ENCODE measurements at places on chromosomes 5 and 9. TPM values are rescaled to one million over a fixed set of nuclear protein-coding genes. Genes with fewer than 3 reads are reported as not detected.

SLC34A3 gene
- not detected for total RNA-seq

QRFP gene
- total RNA-seq, result not detected

NEURL1B gene
- 13.8 TPM for total RNA-seq

TAF11L5 gene
- total RNA-seq, result not detected

PCDHAC1 gene
- 0.09 TPM for total RNA-seq

OBP2B gene
- not detected for total RNA-seq

LCN15 gene
- total RNA-seq, result not detected

CCL21 gene
- total RNA-seq, result not detected

STK32A gene
- total RNA-seq, result not detected

DDX4 gene
- total RNA-seq, result not detected

- no peak for DNase-seq
Measured at GRCh38 chr9:98880311-98881015, 63.2 kb upstream of the COL15A1 start.

DNA sequence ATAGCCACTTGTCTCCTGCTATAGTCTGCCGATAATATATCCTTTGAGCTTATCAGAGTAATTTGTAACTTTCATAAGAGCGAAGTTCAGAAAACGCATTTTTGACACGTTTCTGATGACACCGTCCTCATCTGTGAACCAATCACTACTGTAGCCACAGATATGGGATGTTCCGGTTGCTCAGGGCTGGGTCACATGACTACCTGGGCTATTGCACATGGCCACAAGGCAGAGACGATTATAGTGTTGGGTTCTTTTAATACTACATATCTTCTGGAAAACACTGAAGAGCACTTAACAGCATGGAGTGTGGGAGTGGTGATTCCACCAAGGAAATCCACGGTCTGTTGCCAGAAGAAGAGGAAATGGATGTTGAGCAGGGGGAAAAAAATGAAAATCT lies 115.0 kb upstream of the ADRA1B start:
- no peak for DNase-seq

- no peak for DNase-seq
Measured at GRCh38 chr9:26520141-26520540, 372.5 kb downstream of the CAAP1 start.

GRCh38 chr9:3980212-3980611 lies 319.7 kb downstream of the GLIS3 start:
- DNase-seq, result no peak

- no peak for DNase-seq
Measured at GRCh38 chr5:128237000-128237399, 153.4 kb downstream of the SLC12A2 start.

DNA sequence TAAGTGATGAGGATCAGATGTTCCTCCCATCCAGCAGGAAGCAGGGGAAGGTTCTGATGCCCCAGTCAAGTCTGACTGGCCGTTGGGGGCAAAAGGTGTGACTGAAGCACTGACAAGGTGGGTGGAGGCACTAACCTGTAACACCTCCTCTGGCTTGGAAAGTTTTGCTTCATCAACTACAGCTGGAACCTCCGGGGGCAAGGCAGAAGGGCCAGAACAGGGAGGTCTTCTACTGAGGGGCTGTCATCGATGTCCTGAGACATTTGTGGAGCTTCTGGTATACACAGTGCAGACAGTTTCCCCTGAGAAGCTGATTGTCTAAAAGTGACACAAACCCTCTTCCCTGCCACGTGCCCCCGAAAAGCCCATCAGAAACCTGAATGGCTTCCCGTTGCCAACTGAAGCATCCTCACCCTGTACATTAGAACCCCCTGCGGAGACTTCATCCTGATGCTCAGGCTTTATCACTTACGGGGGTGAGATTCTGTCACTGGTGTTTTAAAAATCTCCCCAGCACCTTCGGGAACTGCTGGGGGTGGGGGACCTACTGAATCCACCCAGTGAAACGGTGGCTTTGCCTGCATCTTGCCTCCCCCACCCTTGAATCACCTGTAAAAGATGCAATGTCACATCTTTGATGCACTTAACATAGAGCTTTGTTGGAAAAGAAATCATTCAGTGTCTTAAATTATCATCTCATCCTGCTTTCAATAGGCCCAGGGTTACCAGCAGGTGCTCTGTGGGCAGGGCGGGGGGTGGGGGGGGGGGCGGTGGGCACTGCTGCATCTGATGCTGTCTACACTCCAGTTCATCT lies 24.6 kb downstream of the TRAF1 start:
- DNase-seq, result no peak

DNA sequence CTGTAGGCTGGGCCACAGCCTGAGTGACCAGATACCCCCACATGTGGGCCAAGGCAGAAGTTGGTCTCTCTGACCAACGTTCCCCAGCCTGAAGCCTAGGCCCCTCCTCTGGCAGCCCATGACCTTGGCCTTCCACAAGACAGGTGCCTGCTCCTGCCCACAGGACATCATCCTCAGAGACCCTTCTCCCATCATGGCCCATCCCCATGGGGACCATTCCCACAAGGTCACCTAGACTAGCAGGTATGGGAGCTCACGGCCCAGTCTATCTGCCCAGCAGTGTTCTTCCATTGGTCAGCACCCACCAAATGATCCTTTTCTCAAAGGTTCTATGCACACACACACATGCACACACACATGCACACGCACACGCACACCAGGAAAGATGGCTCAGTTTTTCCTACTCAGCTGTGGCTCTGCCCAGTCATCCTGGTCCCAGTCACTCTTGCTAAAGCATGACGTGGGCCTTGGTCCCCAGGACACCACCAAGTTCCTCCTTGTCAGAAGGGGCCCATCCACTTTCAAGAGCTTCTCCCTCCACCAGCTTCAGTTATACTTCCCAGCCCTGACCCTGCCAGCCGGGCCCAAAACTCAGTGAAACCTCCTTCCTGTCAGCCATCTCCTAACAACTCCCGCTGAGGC lies 65.4 kb downstream of the PAX5 start:
- no peak for DNase-seq

DNA sequence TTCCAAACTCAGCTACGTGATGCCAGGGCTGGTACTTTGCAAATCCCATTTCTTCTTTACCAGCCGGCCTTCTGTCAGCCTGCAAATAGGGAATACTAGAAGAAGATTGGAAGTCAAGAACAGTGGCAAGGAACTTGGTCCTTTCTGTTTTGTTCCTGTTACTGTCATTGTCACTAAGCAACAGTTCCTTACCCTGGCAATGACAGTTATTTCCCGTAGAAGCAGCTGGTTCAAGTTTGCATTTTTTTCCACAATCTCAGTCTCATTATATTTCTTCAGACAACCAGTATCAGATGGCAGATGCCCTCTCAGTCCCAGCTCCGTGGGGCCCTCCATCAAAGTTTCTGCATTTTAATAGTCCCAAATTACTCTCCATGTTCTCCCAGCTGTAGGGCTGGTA lies 9.1 kb upstream of the C1QTNF2 start:
- DNase-seq, result no peak

DNA sequence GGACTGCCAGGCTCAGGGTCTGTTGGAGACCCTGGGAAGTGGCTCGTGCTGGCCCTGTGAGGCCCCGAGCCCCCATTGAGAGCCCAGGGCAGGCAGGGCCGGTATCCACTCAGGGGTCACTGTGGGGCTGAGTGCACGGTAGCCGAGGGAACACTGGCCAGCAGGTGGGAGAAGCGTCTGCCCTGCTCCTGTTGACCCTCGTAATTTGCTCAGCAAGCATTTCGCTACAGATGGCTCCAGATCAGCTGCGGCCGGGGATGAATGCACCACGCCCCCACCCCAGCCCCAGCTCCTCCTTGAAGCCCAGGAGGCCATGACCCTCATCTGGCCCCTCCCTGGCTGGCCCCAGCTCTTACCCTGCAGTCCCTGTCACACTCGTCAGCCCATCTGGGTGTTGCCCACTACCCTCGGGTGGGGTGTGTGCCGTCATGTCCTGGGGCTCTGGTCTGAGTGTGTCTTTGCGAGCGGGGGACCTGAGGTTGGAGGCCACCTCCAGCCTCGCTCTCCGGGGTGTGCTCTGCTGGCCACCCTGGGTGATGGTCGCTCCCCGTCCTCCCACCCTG lies 6.1 kb upstream of the NRARP start:
- DNase-seq, result no peak

GRCh38 chr5:156991714-156992113 lies 28.7 kb upstream of the TIMD4 start:
- peak; percentile 94 for DNase-seq

DNA sequence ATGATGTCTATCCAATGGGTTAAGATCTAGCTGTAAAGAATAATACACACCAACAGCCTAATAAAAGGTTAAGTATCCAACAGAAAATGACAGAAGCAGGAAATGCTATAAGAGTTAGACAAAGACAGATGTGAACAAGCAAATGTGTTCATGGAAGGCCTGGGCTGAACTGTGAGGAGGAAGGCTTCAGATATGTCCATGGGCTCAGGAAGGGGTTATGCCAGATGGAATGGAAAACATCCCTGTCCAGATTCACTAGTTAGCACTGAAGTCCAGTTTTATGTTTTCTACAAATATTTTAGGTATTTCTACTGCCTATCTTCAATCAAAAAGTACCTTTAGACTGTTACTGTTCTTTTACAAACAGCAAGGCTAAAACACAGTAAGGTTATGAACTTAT lies 27.1 kb downstream of the ERAP1 start:
- DNase-seq, result no peak

DNA sequence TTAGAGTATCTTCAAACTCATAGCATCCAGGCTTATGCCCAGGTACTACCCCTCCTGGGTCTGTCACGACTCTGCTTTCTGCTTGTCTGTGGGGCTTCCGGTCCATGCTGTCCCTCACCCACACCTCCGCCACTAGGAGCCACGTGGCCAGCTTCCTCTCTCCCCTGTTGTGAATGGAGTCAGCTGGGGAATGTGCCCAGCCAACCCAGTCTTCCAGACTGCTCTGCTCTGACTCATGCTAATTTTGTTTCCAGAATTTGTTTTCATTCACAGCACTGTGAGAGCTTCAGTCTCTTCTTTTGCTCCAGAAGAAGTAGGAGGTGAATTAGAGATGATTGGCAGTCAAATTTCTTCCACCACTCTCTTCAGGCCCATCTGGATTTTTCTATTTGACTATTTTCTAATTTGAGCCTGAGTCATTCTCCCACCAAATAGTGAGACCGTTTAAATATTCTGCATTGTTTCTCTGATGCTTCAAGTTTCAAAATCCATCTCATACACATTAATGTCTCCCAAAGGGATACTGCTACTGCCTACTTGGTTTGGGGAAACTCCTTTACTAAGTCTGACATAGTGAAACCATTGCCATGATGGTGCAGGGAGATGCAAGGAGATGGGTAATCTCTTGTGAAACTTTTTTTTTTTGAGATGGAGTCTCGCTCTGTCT lies 424.1 kb upstream of the KIF2A start:
- DNase-seq, result peak; percentile 28

- DNase-seq, result no peak
Measured at GRCh38 chr9:70971723-70972122, 149.7 kb downstream of the TRPM3 start.

DNA sequence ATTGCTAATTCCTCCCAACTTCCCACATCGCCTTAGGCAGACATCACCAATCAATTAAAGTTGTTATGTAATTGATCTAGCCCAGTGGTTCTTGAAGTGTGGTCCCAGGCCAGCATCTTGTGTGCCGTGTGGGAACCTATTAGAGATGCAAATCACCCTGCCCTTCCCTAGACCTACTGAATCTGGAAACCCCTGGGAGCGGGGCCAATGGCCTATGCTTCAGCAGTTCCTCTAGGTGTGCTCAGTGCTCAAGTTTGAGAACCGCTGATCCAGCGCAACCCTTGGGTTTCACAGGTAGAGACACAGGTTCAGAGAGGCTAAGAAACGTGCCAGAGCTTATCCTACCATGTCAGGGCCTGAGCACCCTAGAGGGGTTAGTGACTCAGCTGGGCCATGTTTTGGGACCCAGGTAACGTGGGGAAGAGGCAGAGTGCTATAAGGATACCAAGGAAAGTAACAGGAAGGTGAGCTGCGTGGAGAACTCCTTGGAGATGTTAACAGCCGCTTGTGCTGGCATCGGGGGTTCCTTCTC lies 4.4 kb downstream of the SLC34A1 start:
- DNase-seq, result no peak

DNA sequence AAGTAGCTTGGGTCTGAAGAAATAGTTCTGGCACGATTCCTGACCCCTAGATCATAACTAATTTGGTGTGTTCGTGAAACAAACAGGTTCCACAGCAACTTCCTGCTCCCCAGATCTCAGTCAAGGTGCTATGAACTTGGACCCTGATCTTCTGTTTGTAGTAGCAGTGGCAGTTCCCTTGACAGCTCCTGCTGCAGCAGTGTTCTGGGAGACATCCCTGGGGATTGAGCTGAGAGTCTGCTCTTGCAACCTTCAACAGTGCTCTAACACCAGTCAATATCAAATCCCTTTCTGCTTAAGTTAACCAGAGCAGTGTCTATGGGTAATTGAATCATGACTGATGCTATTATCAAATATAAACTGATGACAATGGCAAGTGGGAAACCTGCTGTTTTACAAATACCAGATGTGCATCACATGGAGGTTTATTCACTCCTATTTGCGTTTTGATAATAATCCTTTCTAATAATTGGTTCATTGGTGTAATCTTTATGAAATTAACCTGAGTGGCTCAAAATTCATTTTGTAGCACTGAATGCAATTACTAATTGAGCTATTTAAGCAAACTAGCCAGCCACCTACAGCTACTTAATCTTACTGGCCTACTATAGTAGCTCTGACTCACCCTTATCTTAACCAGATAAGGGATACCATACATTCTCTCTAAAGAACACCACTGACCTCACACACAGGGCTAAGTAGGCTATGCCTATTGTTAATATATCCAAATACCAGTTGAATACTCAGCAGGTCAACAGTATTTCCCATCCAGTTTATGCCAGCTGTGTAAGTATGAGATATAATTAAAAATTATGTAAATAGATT lies 21.9 kb downstream of the KDM4C start:
- DNase-seq, result no peak

GRCh38 chr5:179435731-179436315 lies 90.6 kb upstream of the ADAMTS2 start:
- no peak for DNase-seq

GRCh38 chr9:109314011-109314531 lies 6.8 kb downstream of the EPB41L4B start:
- no peak for DNase-seq

GRCh38 chr9:85524531-85524930 lies 217.2 kb downstream of the AGTPBP1 start:
- DNase-seq, result no peak

DNA sequence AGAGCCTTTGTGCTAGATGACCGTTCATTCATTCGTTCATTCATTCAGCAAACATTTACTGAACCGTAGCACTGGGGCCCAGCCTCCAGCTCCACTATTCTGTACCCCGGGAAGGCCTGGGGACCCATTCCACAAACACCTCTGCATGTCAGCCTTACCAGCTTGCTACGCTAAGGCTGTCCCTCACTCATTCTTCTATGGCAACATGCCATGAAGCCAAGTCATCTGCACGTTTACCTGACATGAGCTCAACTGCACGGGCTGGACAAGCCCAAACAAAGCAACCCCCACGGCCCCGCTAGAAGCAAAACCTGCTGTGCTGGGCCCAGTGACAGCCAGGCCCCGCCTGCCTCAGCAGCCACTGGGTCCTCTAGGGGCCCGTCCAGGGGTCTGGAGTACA lies 6.0 kb downstream of the CEL start:
- DNase-seq, result no peak

DNA sequence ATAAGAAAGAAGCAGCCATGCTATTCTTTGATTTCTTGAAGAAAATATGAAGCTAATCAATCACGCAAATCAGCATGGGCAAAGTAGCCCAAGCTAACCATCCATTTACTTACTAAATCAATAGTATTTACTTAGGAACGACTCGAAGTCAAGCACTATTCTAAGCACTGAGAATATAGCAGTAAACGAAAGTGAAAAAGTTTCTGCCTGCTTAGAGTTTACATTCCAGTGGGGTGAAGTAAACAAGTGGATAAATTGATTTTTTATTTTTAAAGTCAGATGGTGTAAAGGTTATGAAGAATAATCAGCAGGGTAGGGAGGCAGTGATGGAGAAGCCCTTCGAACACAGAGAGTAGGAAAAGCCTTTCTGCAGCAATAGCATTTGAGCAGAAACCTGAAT lies 5.5 kb downstream of the TSTD2 start:
- no peak for DNase-seq

Data from Caki2 (cell line).